Kidney (tissue), 22 donors: ENCODE measurements at places on chromosomes 3 and 15. TPM values are rescaled to one million over a fixed set of nuclear protein-coding genes. Genes with fewer than 3 reads are reported as not detected.

DNA sequence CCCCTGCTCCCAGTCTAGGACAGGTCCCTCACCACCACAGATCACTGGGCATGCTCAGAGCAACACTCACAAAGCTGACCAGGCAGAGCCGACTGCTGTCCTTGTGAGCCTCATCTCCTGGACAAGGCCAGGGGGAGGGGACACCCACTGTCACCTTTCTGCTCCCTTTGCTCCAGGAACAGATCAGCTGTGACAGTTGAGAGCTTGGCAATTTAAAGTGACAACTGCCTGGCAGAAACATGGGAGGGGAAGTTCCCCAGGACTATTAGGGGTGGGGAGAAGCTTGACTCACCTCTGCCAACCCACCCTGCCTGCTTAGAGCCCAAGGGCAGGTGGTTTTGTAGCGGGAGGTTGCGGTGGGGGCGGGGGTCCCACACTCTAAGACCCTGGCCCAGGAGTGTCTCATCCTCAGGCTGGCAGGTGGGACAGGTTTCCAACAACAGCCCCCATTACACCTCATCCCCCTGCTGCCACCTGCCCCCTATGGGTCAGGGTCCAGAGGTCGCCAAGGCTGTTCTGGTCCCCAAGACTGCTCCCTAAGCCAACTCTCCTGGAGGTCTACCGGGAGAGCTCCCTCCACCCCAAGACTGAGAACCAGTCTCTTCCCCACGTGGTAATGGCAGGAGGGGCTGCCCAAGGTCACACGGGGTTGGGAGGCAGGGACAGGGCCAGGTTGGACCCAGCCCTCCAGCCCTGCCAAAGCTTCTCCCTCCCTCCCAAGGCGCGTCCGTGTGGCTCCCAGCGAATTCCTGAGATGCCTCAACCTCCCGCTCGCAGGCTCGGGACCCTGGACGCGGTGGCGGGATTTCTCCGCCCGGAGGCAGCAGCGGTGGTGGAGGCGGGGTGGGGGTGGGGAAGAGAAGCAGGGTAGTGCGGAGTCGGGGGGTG, 80.4 kb downstream of the IQSEC1 start:
- no peaks in the 10 kb centered on the region for H3K27me3 ChIP-seq
- H3K27ac ChIP-seq, result peak overlapping the region; percentile 55
- DNase-seq, result no peak
- H3K36me3 ChIP-seq, result no peaks in the 10 kb centered on the region

- no peaks in the 10 kb centered on the region for H3K27me3 ChIP-seq
- H3K4me3 ChIP-seq, result no peak overlapping the region
- H3K36me3 ChIP-seq, result no peaks in the 10 kb centered on the region
- peak overlapping the region; percentile 52 for H3K27ac ChIP-seq
- peak; percentile 92 for DNase-seq
- H3K4me1 ChIP-seq, result no peaks in the 10 kb centered on the region
Measured at GRCh38 chr3:194265505-194265892, 85.6 kb downstream of the CPN2 start.

DNA sequence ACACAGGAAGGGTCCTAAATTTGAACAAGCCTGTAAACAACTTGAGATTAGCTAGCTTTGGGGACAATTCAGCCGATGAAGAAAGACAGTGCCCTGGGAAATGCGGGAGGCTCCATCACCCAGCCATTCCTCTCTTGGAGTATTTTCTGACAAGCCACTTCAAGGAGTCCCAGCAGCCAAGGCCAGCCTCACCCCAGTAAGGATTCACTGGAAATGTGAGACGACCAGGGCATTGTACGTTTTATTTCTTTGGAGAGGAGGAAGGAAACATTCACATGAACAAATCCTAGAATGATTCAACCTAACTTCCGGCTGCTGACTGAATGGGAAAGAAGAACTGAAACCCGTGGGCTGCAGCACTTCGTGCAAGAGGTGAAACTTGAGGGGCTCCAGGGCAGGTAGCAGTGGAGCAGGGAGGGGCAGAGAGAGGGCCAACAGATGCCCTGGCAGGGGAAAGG, 116.4 kb upstream of the ARHGEF3 start:
- no peaks in the 10 kb centered on the region for H3K4me1 ChIP-seq
- H3K4me3 ChIP-seq, result no peak overlapping the region
- H3K27ac ChIP-seq, result no peak overlapping the region
- peak; percentile 29 for DNase-seq
- H3K27me3 ChIP-seq, result no peaks in the 10 kb centered on the region

DNA sequence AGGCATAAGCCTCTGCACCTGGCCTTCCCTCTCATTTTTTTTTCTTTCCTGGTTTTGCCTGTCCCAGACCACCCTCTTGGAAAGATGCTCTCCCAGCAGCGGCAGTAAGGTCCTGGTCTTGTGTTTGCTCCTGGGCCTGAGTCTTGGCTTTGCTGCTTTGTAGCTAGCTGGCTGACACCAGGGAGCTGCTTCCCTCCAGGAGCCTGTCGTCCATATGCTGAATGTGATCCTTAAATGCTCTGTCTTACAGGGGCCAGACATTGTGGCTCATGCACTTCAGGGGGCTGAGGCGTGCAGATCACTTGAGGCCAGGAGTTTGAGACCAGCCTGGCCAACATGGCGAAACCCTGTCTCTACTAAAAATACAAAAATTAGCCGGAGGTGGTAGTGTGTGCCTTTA, 17.2 kb downstream of the FLNB start:
- H3K4me3 ChIP-seq, result no peak overlapping the region
- no peaks in the 10 kb centered on the region for H3K36me3 ChIP-seq
- no peaks in the 10 kb centered on the region for H3K27me3 ChIP-seq
- peaks cover 35% of the 10 kb centered on the region for H3K4me1 ChIP-seq

- no peaks in the 10 kb centered on the region for H3K27me3 ChIP-seq
- no peaks in the 10 kb centered on the region for H3K36me3 ChIP-seq
- no peak for DNase-seq
- H3K27ac ChIP-seq, result no peak overlapping the region
- peaks cover 16% of the 10 kb centered on the region for H3K4me1 ChIP-seq
- H3K4me3 ChIP-seq, result no peak overlapping the region
Measured at GRCh38 chr15:58388211-58388610, 43.6 kb upstream of the LIPC start.

GRCh38 chr3:73404435-73404834, 220.3 kb downstream of the PDZRN3 start:
- DNase-seq, result no peak
- no peaks in the 10 kb centered on the region for H3K4me1 ChIP-seq
- H3K4me3 ChIP-seq, result no peak overlapping the region
- no peak overlapping the region for H3K27ac ChIP-seq
- no peaks in the 10 kb centered on the region for H3K27me3 ChIP-seq

GRCh38 chr15:58472821-58473581, 41.2 kb downstream of the LIPC start:
- H3K36me3 ChIP-seq, result no peaks in the 10 kb centered on the region
- H3K4me3 ChIP-seq, result no peak overlapping the region

STRIT1 gene
- not detected for total RNA-seq

LRRC34 gene
- 4.0 TPM for total RNA-seq

WDR53 gene
- total RNA-seq, result 12.3 TPM

FGF7 gene
- 23.8 TPM for total RNA-seq

ABI3BP gene
- total RNA-seq, result 160 TPM

P2RY14 gene
- total RNA-seq, result 2.4 TPM
